Stimulated activated CD8-positive, alpha-beta memory T cell treated with anti-CD3 and anti-CD28 coated beads, Interleukin-7, amount 100 ng/mL, for 4 hours (primary cell): ENCODE measurements at places on chromosomes 3 and 15.

DNA sequence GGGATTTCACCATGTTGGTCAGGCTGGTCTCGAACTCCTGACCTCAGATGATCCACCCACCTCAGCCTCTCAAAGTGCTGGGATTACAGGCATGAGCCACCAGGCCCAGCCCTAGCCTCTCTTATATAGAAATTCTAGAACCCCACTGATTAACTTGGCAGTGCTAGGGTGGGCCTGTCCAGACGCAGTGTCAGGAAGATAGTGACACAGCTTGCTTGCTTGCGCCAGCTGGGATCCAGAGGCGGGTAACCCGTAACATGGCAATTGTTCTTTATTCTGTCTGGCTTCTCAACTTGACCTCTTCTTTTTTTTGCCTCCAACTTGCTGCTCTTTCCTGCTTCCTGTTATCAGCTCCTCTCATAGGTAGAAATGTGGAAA, 16.2 kb downstream of the CEP19 start:
- DNase-seq = no peak

DNA sequence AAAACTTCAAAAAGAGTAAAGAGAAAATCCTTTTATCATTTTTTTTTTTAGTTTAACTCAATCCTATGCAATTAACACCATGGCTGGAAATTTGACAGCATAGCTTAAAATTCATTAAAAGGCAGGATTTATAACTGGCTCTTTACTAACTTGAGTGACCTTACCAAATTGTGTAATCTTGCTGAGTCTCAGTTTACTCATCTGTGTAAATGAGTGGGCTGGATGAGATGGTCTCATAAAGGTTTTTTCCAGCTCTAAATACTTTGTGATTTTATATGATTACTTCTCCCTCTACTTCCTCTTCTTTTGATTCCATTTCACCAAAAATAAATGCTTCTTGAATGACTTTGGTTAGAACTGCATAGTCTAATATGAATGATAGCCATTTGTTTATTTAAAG, 234.9 kb upstream of the SATB1 start:
- DNase-seq = no peak

GRCh38 chr3:196740481-196741248, 1.0 kb downstream of the PAK2 start:
- DNase-seq = peak; percentile 23

DNA sequence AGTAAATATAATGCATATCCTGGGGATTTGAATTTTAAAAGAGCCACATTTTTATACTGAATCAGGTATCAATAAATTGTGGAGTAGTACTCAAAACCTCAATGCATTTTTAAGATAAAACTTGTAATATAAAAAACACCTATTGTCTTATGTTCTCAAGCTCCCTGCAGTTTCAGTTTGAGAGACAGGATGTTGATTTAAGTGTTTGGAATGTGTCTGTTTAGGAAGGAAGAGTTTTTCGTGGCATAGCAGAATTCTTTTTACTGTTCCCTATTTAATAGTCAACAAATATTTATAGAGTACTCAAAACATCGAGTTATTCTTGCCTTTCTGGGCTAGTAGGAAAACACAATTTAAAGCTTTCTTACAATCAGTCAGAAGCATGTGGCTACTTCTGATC, 146.1 kb upstream of the BCHE start:
- DNase-seq = no peak

DNA sequence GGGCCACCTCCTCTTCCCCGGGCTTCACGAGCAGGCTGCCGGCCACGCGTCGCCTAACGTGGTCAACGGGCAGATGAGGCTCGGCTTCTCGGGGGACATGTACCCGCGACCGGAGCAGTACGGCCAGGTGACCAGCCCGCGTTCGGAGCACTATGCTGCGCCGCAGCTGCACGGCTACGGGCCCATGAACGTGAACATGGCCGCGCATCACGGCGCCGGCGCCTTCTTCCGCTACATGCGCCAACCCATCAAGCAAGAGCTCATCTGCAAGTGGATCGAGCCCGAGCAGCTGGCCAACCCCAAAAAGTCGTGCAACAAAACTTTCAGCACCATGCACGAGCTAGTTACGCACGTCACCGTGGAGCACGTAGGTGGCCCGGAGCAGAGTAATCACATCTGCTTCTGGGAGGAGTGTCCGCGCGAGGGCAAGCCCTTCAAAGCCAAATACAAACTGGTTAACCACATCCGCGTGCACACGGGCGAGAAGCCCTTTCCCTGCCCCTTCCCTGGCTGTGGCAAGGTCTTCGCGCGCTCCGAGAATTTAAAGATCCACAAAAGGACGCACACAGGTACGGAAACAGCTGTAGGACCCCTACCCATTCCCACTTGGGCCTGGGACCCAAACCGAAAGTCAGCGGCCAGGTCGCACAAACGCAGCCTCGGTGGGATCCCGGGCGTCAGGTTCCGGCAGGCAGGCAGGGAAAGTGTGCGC, 1.5 kb downstream of the ZIC1 start:
- no peak for DNase-seq

DNA sequence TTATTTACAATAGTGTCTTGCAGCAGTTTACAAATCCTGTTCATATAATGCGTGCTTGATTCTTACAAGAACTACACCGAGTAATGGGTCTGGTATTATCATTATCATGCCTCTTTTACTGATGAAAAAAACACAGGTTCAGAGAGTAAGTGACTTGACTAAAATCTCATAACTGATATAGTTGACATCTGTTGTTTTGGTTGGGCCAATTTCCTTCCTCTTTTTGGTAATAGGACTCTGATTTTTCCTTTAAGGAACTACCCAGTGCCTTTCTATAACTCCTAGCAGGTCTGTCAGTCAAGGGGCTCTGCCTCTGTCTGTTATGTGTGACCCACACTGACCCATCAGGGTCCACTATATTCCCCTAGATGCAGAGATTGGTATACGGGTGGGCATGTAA, 14.6 kb upstream of the BLOC1S6 start:
- no peak for DNase-seq

GRCh38 chr3:79424811-79425210, 343.0 kb downstream of the ROBO1 start:
- DNase-seq = no peak

DNA sequence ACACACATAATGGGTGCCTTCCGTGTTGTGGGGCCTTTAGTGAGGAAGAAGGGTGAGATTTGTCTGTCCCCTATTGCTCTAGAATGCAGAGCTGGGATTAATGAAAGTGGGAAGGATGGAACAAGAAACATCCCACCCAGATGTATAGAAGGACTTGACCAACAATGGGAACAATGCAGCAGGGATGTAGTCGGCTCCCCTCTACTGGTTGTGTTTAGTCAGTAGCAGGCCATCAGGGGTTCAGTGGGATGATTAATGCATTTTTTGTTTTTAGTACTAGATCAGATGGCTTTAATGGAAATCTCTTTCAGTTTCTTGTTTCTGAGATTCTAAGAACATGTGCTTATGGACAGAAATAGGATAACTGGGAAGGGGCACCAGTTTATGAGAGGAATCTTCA, 156.0 kb upstream of the ROPN1 start:
- DNase-seq = no peak

DNA sequence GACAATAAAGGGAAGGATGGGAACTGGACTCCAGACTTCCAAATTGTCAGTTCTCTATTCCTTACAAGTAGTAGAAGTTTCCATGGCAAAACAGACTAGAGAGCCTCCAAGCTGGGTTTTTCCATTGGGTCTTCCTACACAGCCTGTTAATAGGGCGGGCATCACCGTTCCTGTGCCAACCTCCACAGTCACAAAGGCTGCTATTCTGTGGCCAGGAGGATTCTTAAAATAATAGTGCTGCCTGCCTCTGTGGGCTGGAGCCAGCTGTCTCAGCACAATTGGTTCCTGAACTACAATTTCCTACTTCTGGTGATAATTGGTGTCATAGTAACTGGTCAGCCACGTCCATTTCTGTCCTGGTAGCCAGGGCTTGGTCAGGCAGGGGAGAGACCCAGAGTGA, 38.6 kb downstream of the LYZL4 start:
- DNase-seq = no peak

GRCh38 chr15:95368755-95369601, 961.5 kb upstream of the NR2F2 start:
- no peak for DNase-seq

GRCh38 chr3:172224560-172225214, 185.3 kb downstream of the FNDC3B start:
- DNase-seq = no peak

DNA sequence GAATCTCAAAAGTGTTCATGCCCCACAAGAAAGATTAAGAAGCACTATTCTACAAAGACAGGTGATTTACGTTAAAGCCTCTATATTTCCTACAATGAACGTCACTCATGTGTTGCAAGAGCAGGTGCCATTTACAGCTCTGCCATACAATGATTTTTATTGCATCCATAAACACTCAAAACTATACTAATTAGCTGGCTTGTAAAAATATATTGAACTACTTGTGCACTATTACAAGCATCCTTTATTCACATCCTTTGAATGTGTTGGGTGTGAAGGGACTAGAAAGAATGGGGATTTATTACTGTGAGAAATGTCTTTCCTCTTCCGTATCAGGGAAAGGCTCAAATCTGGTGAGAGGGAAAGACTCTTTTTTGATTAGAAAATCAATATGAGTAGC, 50.7 kb upstream of the C3orf49 start:
- no peak for DNase-seq

DNA sequence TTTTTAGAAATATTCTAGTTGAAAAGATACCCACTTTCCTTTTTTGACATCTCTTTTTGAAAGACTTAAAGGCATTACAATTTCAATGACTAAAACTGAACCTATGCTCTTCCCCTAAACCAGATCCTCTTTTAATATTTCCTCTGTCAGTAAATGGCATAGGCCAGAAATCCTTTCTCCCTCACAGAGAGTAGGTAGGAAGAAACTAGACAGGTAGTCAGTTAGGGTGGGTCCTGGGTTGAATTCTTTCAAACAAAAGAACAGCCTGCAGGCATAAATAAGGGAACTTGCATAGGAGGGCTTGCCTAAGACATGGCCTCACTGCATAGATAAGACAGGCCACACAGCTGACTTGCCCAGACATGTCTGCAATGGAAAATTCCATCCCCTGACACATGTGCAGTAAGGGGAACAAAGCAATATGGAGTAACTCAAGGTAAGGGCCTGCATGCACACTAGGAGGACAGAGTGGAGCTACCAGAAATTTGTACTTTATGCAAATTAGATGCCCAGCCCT, 23.1 kb downstream of the PLSCR5 start:
- DNase-seq = no peak
